ENCODE measurements at places on chromosomes 7 and 10. TPM values are rescaled to one million over a fixed set of nuclear protein-coding genes. Genes with fewer than 3 reads are reported as not detected.

The ELFN1 gene
- polyA plus RNA-seq: 0.14 TPM

The PRKG1 gene
- 16.0 TPM for polyA plus RNA-seq

The BHLHA15 gene
- polyA plus RNA-seq: not detected

The UTF1 gene
- not detected for polyA plus RNA-seq

The ANKRD61 gene
- polyA plus RNA-seq: 0.22 TPM

DNA sequence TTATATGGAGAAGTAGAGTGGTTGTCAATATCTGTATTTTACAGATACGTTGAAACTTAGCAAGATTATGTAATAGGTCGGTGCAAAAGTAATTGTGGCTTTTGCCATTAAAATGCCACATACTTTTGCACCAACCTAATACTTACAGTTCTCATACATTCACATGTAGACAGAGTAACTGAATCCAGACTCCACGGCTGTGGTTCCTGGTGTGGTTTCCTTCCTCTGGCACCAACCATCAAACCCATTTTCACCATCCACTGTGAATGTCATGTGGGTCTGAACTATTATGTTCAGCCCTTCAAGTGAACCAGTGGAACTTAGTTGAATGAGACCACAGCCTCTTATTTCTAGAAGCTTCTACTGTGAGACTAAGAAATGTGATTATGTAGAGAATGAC lies 31.5 kb upstream of the SLIT1 start:
- no peak for DNase-seq

DNA sequence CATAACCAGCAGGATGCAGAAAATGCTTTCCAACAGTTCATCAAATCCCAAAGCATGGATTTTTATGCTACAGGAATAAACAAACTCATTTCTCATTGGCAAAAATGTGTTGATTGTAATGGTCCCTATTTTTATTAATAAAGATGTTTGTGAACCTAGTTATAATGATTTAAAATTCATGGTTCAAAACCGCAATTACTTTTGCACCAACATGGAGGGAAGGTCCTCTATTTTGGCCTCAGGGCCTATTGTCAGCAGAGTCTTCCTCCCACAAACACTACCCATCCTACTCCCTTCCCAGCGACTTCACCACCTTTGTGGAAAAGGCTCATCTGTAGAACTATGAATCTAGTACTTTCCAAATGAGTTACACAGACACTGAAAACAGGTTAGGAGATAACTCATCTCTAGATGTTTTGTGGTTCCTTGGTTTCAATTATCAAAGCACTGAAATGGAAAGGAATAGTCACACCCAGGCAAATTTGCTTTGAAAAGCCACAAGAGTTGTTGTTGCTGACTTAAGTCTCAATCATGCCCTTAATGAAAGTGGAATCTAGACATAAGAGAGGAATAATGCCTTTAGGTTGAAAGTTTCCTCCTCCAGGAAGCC lies 59.4 kb upstream of the FRMD4A start:
- DNase-seq: no peak

DNA sequence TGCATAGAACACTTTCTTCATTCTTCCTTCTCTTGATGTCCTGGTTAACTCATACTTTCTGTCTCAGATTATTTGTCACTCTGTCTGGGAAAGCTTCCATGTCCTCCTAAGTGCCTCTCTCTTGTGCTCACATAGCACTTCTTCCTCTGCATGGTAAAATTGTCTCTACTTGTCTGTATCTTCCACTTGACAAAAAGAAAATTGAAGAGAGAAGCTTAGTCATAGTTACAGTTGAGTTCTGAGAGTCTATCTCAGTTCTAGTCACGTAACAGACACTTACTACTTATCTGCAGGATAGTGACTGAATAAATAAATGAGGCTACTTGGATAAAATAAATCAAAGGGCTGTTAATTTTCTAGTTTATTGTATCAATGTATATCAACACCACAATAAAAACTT lies 458.1 kb downstream of the HTR7 start:
- DNase-seq: no peak

DNA sequence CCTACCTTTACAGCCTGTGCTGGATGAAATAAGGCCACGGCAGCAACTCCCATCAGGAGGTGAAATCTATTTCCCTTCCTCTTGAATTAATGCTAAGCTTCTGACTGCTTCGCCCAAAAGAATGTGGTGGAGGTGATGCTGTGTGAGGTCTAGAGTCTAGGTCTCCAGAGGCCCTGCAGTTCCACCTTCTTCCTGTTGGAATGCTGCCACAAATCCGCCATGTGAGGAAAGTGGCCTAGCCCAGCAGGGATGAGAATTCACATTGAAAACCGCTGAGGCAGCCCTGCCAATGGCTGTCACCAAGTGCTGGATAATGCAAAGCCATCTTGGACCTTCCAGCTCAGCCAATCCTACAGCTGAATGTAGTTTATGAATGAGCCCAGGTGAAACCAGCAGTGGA lies 28.0 kb downstream of the RHOBTB1 start:
- DNase-seq: no peak

DNA sequence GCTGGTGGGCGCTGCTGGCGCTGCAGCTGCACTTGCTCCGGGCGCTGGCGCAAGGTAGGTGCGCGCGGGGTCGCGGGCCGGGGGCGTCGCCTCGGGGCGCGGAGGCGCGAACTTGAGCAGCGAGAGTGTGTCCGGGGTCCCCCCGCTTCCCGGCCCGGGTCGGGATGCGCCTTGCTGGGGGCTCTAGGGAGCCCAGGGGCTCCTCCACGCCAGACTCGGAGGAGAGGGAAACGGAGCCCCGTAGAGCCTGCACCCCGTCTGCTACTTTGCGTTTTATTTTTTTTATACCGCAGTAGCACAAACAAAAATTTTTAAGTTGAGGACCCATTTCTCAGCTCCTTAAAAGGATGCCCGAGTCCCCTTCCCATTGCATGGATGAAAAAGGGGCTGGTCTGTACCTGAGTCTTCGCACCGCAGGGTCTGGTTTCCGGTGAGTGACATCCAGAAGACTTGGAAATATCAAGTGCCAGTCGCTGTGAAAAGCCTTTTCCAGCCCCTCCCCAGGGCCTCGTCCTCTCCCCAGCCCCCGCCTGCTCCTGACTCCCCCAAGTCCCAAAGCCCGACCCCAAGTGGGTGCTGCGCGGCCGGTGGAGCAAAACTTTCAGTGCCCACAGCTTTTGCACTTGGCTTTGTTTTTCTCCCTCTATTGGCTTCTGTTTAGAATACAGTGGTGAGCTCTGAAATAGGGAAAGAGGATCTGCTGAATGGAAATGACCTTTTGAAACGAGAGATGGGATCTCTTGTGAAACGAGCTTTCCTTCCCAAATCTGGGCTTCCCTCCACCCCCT lies 973 bp downstream of the SDK1 start:
- no peak for DNase-seq

DNA sequence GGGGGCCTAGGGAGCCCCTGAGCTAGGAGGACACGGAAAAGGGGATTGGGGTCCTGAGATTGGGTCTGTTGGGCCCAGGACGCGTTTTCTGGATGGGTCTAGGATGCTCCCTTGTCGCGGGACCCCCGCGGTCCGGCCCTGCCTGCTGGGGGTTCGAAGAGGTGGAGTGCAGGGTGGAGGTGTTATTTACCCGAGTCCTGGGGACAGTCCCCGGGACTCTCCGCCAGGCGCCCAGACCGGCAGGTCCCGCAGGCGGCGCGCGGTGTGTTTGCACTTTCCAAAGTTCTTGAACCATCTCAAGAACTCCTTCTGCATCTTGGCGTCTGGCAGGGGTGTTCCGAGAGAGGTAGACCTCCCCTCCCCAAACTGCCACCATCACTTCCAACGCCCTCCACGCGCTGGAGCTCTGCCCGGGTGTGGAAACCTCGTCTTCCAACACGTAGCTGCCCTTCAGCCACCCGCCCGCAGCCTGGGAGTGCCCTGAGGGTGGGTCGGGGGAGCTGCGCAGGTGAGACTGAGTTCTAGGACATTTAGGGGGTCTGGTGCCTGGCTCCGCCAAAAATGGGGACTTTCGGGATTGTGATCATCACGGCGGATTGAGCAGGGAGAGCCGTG lies 569 bp downstream of the CAV1 start:
- DNase-seq: no peak

DNA sequence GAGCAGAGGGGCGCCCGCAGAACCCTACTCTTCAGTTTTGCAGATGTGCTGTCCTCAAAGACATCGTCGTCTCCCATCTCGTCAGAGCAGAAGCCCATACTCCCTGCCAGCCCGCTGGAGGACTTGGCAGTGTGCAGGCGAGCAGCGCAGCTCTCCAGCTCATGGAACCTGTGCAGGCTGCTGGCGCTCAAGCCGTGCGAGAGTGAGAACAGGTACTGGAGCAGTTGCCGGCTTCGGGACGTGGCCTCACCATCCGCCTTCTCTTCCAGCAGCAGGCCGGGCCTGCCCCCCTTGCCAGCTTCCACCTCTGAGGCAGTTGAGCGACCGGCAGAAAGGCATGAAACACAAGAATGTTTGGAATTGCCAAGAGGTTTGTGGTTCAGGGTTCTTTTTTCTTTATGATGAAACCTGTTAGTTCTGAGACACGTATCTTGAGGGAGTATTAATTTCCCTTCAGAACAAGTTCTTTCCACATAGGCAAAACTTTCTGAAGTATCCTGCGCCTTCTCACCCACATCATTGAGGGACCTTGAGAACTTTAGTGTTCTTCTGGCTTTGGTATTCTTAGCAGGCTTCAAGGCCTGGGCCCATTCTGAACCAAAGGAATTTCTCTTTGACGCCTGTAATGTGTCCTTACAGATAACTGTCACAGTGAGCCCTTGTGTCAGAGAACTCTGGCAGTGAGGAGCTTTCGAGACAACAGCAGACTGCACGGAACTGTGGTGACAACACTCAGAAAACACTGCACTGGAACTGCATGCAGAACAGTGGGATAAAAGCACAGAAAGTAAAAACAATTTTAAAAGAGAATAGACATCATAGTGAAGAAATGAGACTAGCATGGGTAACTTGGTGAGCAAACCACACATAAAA lies 89.5 kb downstream of the ALOX5 start:
- no peak for DNase-seq

DNA sequence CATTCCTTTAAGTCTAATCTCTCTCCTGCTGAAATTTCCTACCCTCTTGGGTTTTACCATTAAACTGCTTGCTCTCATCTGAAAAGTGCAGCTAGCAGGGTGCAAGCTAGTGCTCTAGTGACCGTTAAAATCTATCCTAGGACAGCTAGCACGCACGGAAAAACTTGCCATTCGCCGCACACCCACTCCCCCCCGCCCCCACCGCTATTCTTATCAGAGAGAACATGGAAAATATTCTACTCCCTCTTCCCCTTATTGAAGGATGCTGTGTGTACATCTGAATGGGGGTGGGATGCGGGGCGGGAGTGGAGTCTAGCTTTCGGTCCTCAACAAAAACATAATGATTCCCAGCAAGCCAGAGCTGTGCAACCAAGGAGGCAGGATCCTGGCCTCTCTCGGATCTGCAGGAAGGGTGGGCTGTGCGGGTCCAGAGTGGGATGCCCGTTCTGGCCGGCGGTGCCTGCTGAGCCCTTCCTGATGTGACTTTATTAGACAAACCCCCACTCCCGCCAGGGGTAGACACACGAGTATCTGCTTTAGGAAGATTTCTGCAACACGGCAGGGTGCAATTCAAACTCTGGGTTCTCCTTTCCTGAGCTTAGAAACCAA lies 1.1 kb upstream of the ADRA2A start:
- no peak for DNase-seq

DNA sequence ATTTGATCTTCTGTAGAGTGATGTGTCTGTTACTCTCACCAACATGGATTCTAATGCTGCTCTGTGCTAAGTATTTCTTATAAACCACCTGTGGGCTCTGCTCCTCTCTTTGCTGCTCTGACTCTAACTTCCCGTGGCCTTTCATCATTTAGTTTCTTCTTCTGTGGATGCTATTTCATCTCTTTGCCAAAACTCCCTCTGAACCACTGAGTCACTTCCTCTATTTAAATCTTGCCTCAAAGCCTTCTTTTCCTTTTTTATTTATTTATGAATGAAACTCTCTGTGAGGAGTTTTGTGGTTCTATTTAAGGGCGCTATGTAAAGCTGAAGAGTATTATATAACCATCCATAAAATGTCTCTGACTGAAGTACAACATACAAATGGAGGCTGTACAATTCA lies 538.5 kb downstream of the SUGCT start:
- DNase-seq: peak; percentile 55

DNA sequence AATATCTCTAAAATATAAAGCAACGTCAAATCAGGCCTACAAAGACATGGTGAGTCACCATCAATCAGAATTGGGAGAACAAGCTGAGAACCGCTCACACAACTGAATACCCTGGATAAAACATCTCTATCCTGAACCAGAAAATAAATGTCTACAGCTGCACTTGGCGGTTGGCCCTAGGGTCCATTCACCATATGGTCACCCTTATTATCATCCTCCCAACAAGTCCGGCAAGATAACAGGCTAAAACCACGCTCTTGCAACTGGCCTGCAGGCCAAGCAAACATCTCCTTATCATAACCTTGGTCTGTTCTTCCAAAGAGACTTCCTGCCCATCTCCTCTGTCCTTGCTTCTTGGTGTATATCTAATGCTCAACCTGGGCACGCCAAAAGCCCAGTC lies 310.7 kb downstream of the CALN1 start:
- DNase-seq: no peak

DNA sequence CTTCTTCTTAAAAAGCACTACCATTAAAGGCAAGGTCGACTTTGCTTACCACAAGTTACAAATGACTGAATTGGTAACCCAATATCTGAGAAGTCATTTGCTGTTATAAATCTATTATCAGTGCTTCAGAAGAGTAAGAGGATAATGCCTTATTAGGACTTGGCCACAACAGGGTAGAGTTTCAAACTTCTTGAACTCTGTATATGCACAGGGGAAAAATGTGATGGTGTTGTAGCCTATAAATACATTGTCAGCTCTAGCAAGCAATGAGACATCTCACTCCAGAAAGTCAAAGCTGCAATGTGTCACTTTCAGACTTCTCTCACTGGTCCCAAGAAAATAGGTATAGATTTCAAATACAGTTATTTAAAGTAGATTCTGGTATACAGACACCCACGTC lies 9.3 kb downstream of the TFEC start:
- no peak for DNase-seq

DNA sequence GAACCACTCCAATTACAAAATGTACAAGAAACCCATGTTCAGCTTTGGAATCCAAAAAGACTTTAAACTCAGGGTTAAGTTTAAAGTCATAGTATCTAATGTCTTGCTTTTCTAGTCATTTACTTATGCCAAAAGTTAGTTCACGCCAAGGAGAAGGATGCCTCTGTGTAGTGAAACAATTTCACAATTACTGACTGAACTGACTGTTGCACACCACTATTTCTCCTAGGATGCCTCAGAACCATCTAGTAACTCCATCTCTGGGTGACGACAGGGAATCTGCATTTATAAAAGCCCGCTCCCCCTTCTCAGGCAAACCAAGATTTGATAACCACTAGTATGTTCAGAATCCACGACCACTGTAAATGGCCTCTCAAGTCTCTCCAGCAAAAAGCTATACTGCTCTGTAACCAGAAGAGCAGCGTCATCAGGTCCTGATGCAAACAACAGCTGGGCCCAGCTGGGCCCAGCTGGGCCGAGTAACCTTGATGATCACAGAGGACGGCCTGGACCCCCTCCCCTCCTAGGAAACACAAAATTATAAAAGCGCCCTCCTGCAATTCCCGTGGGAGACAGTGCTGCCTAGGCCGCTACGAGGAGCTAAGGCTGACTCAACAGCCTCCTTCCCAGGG lies 680 bp upstream of the ADO start:
- peak; percentile 32 for DNase-seq

GRCh38 chr7:116950889-116951351 lies 2.4 kb upstream of the ST7 start:
- DNase-seq: no peak

GRCh38 chr7:35747611-35748010 lies 52.7 kb upstream of the HERPUD2 start:
- DNase-seq: no peak

- DNase-seq: no peak
Measured at GRCh38 chr7:33431543-33431942, 302.2 kb downstream of the BBS9 start.

Measured in AG04450 (cell line).